Skin of body (tissue), 3 donors: ENCODE measurements at places on chromosomes 13 and 19. TPM values are rescaled to one million over a fixed set of nuclear protein-coding genes. Genes with fewer than 3 reads are reported as not detected.

DNA sequence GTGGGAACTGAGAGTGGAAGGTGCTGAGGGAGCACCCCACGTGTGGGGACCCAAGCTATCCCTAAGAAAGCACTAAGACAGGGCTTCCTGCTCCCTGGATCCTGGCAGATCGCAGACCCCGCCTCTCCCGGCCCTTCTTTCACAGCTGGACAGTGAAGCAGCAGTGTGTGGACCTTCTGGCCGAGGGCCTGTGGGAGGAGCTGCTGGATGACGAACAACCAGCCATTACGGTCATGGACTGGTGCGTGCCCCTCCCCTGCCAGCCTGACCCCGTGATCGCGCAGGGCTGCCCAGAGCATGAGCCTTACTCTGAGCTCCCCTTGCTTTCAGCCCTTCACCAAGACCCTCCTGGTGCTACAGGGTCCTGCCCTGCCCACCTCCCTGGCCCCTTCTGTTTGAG lies 2.3 kb downstream of the NCCRP1 start:
- no peak for DNase-seq

Gene ALDH16A1
- total RNA-seq = 22.5 TPM

GRCh38 chr19:40543029-40543597 lies 33.6 kb upstream of the SHKBP1 start:
- DNase-seq = no peak

DNA sequence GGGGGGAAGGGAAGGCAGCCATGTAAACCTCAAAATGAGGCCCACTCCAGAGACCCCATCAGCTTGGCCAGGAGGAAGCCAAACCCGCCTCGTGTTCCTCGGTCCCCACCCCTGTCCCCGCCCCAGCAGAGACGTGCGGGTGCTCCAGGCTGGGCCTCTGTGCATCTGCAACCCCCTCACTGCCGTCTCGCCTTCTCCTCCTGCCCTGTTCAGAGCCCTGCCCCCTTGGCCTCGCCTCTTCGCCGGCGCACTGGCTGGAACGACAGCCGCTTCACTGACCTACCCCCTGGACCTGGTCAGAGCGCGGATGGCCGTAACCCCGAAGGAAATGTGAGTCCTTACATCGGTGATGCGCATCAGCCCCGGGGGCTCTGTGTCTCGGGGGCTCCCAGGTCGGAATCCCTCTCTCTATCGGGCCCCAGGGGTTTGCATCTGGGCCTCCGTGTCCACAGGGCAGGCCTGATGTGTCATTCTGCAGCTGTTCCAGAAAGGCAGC lies 32.2 kb downstream of the TMEM161A start:
- peak; percentile 54 for DNase-seq

GRCh38 chr13:57635541-57636085 lies 4.1 kb downstream of the PCDH17 start:
- no peak for DNase-seq

- peak; percentile 90 for DNase-seq
Measured at GRCh38 chr19:14090509-14091080, at the start of gene SAMD1. TSS of gene SAMD1 (minus strand) at chr19:14090751.

DNA sequence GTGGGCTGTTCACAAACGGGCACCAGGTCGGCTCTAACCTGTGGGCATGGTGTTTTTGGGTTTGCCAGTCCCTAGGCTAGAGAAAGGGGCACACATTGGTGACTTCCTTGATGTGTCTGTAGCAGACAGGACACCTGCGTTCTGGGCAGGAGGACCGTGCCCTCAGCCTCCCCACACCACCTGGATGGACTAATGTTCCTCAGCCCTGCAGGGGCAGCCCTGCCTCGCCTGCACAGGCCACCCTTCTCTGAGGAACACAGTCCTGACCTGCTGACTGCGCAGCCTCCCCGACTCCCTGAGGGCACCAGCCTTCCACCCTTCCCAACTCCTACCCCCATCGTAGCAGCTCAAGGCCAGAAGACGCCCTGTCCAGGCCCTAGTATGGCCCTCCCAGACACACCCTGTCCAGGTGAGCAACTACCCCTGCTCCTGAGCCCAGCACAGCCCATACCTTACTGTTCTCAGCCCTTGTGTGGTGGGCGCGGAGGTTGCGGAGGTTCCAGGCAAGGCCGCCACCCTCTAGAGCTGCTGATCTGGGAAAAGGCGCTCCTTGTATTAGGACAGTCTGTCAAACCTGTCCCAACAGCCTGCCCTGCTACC lies 55.7 kb downstream of the GGACT start:
- no peak for DNase-seq

DNA sequence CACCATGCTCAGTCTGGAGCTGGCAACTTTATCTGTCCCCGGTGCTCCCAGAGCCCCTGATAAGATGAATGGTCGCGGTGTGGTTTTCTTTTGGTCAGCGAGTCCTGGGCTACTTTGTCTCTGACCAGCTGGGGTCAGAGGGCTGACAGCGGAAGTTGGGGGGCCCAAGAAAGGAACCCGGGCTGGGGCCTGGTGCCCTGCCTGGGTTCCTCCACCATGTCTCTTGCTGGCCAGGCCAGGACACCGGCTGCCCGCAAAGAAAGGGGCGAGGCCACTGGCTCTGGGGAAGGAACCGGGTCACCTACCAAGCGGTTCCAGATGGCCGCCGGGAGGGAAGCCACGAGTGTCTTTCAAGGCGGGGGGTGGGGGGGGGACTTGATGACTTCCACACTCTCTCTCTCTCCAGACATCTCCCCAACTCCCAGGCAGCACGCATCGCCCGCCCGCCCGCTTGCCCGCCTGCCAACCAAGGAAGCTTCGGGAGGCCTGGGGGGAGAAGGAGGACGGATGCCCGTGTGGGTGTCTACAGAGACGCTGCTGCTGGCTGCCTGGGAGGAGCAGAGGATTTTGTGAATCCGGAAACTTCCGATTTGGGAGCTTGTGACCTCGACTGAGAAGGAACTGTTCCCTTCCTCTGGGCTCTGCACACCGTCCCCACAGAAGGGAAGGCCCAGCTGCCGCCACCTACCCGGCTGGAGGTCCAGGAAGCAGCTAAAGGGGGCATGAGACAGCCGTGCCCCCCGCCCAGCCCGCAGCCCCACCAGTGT lies 1.1 kb downstream of the PIP5K1C start:
- peak; percentile 37 for DNase-seq

- DNase-seq = no peak
Measured at GRCh38 chr13:102875256-102875655, 29.4 kb downstream of the ERCC5 start.

Gene AKAP11
- total RNA-seq = 28.7 TPM

- no peak for DNase-seq
Measured at GRCh38 chr13:111122056-111122455, 6.9 kb downstream of the ARHGEF7 start.
